ENCODE measurements at places on chromosomes 1 and 21. TPM values are rescaled to one million over a fixed set of nuclear protein-coding genes. Genes with fewer than 3 reads are reported as not detected.

- DNase-seq: no peak
Measured at GRCh38 chr1:155982106-155982505, 3.8 kb upstream of the ARHGEF2 start.

NUP210L gene
- total RNA-seq: 0.11 TPM

RIPK4 gene
- 10.1 TPM for total RNA-seq

RGS1 gene
- 8.0 TPM for total RNA-seq

DNA sequence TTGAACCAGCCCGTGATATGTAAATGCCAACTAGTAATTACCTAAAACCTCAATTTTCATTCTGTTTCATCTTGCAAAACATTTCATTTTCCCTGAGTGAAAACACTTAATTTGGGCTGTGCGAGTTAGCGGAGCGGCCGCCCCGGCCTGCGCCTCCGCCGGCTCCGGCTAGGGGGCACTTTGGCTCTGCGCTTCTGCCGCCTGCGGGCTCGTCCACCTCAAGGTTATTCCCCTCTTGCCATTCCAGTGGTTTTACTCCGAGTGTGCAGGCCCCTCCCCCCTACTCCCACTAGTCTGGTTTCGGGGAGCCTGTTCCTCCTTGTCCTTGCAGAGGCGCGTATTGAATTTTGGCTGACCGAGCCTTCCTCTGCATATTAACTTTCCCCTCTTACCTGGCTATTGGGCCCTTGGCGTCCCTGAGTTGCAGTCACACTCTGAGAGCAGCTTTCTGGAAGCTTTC, 55.6 kb downstream of the PEX14 start:
- no peak for DNase-seq

DNA sequence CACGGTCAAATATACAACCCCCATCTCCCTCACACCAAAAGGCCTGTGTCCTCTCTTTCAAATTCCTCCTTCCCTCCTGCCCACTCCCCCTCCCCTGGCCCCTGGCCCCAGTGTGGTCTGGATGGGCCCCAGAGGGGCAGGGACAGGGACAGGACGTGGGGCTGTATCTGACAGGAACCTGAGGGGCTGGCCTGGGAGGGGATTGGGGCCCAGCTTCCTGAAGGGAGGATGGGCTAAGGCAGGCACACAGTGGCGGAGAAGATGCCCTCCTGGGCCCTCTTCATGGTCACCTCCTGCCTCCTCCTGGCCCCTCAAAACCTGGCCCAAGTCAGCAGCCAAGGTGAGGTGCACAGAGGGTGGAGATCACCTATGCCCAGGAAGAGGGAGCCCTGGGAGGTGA, at the start of gene MPL:
Gene MPL, plus strand, starts transcription at position 231 of the 400 bp plus-strand sequence. Its CDS starts 31 bp downstream, at position 262.
- no peak for DNase-seq

DNA sequence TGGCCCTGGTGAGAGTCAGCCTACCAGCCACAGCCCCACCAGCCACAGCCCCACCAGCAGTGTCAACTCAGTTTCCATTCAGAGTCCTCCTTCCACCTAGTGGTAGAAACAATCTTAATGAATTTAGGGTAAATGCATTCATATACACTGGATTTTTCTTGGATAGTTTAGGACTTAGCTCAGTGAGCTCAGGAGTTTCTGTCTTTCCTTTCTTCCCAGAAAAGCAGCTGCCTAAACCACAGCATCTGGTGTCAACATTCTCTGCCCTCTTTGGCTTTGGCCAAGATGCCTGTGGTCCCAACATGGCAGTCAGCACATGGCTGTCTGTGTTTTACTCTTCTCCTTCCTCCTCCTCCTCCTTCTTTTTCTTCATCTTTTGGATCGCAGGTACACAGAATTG, 94.0 kb downstream of the CLIC6 start:
- no peak for DNase-seq

DNA sequence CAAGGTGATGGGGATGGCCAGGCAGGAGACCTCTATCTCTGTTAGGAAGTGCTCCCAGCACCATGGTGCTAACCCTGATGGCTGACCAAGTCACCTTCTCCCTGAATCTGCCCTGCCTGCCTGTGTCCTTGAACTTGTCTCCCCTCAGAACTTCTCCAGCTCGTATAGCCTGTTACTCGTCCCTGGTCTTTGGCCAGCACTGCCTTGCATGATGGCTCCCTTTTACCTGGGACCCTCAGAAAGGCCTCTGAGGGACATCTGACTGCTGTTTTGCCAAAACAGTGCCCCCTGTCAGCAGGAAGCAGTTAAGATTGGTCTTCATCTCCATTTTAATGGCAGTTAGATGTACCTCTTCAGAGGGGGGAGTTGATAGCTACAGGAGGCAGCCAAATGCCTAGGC, 148.3 kb downstream of the RHOU start:
- no peak for DNase-seq

S100A7A gene
- total RNA-seq: not detected

NBPF4 gene
- 0.37 TPM for total RNA-seq

CFHR3 gene
- 0.15 TPM for total RNA-seq

C8A gene
- total RNA-seq: not detected

GRCh38 chr1:244576259-244576892, 76.5 kb upstream of the DESI2 start:
- no peak for DNase-seq

RGL1 gene
- 4.0 TPM for total RNA-seq

- no peak for DNase-seq
Measured at GRCh38 chr21:17427157-17427556, 85.7 kb upstream of the CXADR start.

DNA sequence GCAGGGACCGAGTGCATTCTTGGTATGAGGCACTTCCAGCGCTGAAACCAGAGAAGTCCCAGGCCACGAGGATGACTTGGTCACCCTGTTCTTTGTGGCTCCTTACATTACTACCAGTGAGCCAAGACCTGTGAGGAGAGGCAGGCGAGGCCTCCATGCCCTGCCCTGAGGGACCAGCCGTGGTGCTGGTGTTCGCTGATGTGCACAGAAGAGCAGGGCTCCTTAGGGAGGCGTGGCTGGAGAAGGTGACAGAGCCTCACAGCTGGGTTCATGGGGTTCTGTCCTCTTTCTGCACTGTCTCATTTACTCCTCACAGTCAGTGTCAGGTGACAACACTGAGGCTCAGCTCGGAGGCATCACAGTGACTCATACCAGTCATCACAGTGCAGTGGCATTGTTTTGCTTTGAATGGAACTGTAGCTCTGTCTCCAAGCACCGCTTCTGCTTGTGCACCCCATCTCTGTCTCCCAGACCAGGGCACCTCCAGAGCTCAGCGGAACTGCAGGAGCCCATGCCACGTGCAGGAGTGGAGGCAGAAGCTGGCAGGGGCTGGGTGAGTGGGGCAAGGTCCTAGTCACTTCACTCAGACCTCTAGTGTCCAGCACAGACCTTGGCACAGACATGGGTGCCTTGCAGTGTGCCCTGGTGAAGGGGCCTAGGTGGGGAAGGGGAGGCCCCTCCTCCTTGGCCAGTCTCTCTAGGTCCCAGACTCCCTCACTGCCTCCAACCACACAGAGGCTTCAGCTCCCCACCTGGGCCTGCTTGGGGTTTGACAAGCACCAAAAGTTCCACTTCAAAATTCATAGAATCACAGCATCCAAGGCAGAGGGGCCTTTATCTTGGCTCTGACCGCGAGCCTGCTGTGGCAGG, 310.9 kb downstream of the MATN1 start:
- DNase-seq: no peak

GRCh38 chr1:1120866-1121591, 5.1 kb upstream of the C1orf159 start:
- peak; percentile 13 for DNase-seq

Data from colonic mucosa (tissue), 4 donors.